ENCODE measurements at places on chromosomes 11 and 22. TPM values are rescaled to one million over a fixed set of nuclear protein-coding genes. Genes with fewer than 3 reads are reported as not detected.

Gene ASCC2
- total RNA-seq = 31.8 TPM

Gene MMP12
- total RNA-seq = not detected

Gene CCDC81
- 8.6 TPM for total RNA-seq

Gene PANX3
- 0.11 TPM for total RNA-seq

Gene MUC6
- not detected for total RNA-seq

DNA sequence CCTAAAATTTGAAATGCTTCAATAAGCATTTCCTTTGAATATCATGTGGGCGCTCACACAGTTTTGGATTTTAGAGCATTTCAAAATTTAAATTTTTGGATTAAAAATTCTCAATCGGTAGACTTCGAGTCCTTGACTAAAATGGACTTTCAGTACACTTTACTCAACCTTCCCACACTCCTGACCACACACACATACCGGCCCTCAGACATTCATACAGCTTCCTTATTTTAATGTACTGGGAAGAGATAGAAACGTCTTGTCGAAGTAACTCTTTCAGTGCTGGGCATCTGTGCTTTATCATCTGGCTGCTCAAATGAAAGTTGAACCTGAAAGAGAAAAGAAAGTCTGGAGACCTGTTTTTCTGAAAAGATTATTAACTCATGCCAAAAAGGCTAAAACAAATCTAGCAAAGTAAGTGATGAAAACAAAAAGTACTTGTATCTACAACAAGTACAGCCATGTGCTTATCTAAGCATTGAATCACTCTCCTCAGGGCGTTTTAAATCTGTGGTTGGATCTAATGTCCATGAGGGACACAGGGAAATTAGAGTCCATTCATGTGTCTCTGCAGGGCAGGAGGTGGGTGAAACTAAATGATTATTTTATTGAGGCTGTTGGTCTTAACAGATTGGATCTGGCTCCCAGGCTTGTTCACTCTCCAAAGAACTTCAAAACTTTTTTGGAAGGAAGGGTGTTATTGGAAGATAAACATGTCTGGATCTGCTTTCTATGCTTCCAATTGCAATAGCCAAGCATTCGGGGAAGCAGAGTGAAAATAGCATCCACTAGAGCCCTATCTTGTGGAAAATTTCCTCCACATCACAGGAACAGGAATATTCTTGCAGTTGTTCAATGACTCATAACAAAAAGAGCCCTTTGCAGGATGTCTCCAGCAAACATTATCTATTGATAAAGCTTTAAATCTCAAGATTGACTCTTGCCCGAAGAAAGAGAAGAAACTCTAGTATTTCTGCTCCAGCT lies 47.0 kb downstream of the CARD18 start:
- no peaks in the 10 kb centered on the region for H3K27me3 ChIP-seq
- H3K4me1 ChIP-seq = no peaks in the 10 kb centered on the region
- no peaks in the 10 kb centered on the region for H3K36me3 ChIP-seq

- peaks cover 18% of the 10 kb centered on the region for H3K4me1 ChIP-seq
- no peak overlapping the region for H3K27ac ChIP-seq
- H3K27me3 ChIP-seq = no peaks in the 10 kb centered on the region
- H3K4me3 ChIP-seq = no peak overlapping the region
- H3K36me3 ChIP-seq = no peaks in the 10 kb centered on the region
- no peak for DNase-seq
Observed at GRCh38 chr11:116231543-116231942, 541.2 kb downstream of the BUD13 start.

GRCh38 chr11:76810151-76810853 lies 27.1 kb downstream of the TSKU start:
- no peaks in the 10 kb centered on the region for H3K36me3 ChIP-seq
- H3K4me3 ChIP-seq = no peak overlapping the region
- H3K27me3 ChIP-seq = no peaks in the 10 kb centered on the region

- H3K27me3 ChIP-seq = peaks cover 7% of the 10 kb centered on the region
- peaks cover 4% of the 10 kb centered on the region for H3K4me1 ChIP-seq
- DNase-seq = no peak
- H3K4me3 ChIP-seq = no peak overlapping the region
- H3K36me3 ChIP-seq = no peaks in the 10 kb centered on the region
Observed at GRCh38 chr11:17653611-17654010, 65.8 kb upstream of the MYOD1 start.

DNA sequence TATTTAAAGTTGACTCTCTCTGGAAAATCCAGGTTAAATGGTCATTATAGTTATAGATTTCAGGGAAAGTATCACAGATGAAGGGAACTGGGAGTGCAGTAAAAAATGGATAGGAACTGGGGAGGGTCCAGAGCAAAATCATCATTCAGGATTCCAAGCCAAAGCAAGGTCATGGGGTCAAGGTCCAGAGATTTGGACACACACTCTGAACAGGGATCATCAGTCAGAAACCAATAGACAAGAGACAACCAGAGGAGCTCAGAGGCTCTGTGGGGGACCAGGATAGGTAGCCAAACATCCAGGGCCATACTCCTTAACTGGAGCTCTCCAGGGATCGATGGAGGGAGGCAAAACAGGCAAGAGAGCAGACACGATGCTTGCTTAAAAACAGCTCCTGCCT lies 27.3 kb upstream of the PSMA1 start:
- H3K27ac ChIP-seq = no peak overlapping the region
- DNase-seq = no peak

DNA sequence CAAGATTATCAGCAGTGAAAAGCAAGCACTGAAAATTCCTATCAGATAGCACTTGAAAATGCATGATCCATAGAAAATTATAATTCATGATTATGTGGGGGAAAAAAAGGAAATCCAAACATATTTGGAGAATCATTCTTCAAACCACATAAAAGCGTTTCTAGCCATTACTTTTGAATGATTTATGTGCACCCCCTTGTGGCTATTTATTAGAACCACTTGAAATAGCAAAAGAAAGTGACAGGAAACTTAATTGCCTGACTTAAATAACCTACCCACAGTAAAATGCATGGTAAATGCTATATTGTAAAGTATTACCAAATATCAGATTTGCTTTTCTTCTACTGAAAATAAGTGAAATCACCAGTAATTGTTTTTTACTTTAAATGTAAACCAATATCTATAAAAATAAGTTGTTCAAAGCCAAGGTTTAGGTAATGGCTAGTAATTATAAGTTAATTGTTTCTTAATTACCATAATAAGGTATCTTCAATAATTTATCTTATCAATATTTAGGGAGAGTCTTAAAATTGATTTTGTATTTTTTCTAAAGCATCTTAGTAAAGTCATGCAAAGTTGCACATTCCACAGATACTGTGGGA lies 168.5 kb downstream of the ARHGAP42 start:
- H3K27me3 ChIP-seq = no peaks in the 10 kb centered on the region
- no peaks in the 10 kb centered on the region for H3K36me3 ChIP-seq
- no peaks in the 10 kb centered on the region for H3K4me1 ChIP-seq
- no peak overlapping the region for H3K27ac ChIP-seq
- no peak overlapping the region for H3K4me3 ChIP-seq
- peak; percentile 80 for DNase-seq

DNA sequence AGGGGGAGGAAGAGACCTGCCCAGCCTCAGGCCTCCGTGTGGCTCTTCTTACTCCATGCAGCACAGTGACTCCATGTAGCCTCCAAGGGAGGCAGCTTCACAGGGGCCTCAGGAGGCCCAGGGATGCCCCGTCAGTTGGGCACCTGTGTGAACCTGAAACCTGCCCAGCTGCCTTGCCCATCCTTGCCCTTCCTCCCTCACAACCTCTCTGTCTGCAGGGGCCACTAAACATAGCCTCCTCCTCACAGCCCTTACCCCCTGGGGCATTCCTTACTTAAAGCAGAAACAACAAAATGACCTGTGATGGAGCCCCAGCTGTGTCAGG lies 7.1 kb downstream of the LRRC32 start:
- no peak overlapping the region for H3K27ac ChIP-seq
- no peaks in the 10 kb centered on the region for H3K27me3 ChIP-seq
- DNase-seq = no peak
- peaks cover 8% of the 10 kb centered on the region for H3K4me1 ChIP-seq

- no peaks in the 10 kb centered on the region for H3K36me3 ChIP-seq
- H3K27ac ChIP-seq = no peak overlapping the region
- no peaks in the 10 kb centered on the region for H3K27me3 ChIP-seq
- no peak for DNase-seq
- no peak overlapping the region for H3K4me3 ChIP-seq
Observed at GRCh38 chr11:38323961-38324761, 1726.1 kb upstream of the RAG2 start.

GRCh38 chr11:27462543-27462942 lies 10.0 kb downstream of the LGR4 start:
- H3K36me3 ChIP-seq = no peaks in the 10 kb centered on the region
- H3K27me3 ChIP-seq = no peaks in the 10 kb centered on the region
- H3K4me3 ChIP-seq = no peak overlapping the region
- DNase-seq = no peak
- no peak overlapping the region for H3K27ac ChIP-seq
- peaks cover 10% of the 10 kb centered on the region for H3K4me1 ChIP-seq
